ENCODE measurements at places on chromosomes 16 and 17.
A peak's percentile ranks its signal among the peaks of the same experiment; 100 is the strongest.

DNA sequence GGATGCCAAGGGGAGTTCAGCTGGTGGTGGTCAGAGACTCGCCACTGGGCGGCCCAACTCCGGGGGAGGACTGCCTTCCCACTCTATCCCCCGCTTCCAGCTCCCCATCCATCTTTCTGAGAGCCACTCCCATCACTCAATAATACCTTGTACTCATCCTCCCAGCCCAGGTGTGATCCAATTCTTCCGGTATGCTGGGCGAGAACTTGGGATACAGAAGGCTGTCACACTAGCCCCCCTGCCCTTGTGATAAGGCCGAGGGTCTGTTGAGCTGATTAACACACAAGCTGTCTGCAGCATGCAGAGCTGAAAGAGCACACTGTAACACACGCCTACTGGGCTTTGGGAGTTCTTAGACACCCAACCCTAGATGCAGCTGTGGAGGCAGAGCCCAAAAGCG is 460.4 kb upstream of the EEF2KMT start:
- no peak for DNase-seq

GRCh38 chr16:55056585-55057401 is 126.1 kb downstream of the IRX5 start:
- DNase-seq = no peak

- DNase-seq = no peak
Observed at GRCh38 chr17:64007838-64008282, 9.7 kb downstream of the PRR29 start.

GRCh38 chr16:68309799-68310198 is 947 bp downstream of the SLC7A6OS start:
- no peak for DNase-seq

- DNase-seq = no peak
Observed at GRCh38 chr17:66671156-66671555, 163.8 kb upstream of the CACNG5 start.

- DNase-seq = peak; percentile 90
Observed at GRCh38 chr17:7922845-7923628, 6.6 kb downstream of the KCNAB3 start.

DNA sequence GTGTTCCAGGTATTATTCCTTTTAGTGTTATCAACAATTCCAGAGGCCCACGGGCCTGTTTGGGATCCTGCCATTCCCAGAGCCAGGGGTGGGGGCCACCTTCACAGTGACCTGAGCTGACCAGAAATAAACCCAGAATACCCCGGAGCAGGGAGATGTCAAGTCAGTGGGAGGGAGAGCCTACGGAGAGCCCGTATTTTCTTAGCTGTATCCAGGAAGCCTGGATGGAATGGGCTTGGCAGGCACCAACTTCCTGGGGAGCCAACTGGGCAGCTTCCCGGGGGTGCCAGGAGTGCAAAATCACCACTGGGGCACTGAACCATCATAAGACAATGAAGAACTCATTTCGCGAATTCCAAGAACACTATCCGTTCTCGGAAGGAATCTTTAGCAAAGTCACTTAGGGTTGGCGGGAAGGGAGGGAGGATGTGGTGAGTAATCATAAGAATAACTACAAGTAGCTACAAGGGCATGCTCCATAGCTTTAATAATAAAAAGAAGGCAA is 13.2 kb upstream of the MRTFB start:
- DNase-seq = no peak

GRCh38 chr17:27457731-27458523 is 1.7 kb downstream of the KSR1 start:
- peak; percentile 26 for DNase-seq

GRCh38 chr17:38748149-38748891 is at the start of gene PCGF2:
PCGF2 (minus strand) TSS chr17:38748336; CDS start chr17:38740402, 7,934 bp downstream.
- DNase-seq = peak; percentile 94

DNA sequence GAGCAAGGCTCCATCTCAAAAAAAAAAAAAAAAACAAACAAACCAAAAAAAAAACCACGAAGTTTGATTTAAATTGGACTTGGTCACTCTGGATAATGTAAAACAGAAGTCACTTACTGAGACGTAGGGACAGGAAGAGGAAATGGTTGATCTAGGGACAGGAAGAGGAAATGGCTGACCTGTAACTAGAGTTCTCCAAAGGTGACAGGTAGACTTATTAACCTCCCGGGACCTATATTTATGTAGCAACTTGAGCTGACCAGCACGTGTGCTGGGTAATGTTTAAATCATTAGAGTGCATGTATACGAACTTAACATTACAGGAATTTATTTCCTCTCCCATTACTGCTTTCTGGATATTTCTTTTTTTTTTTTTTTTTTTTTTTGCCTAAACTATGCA is 81.5 kb upstream of the DHX40 start:
- DNase-seq = no peak
